HFF-Myc (cell line): ENCODE measurements at places on chromosomes 5 and 9.
A peak's percentile ranks its signal among the peaks of the same experiment; 100 is the strongest.

- no peak for DNase-seq
These were observed at the start of gene TENT4A for GRCh38 chr5:6713274-6714225. Gene TENT4A (plus strand): TSS chr5:6713432. CDS start chr5:6713984, 552 bp downstream.

GRCh38 chr9:127498298-127498697 lies 47.0 kb downstream of the LRSAM1 start:
- DNase-seq: no peak

DNA sequence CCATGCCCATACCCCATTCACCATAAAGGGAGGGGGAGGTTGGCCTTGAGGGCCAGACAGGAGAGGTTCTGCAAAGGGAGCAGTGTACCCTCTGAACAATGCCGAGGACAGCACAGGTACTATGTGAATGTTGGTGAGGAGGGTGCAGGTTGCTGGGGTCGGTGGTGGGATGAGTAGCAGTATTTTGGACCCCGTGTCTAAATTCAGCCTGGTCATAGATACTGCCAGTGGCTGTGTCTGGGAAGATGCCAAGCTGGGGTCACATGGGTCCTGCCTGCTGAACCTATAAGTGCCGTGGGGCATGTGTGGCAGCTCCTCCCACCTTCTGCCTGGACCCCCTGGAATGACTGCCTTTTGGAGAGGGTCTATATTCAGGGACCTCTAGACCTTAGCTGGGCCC lies 11.4 kb upstream of the SPINK4 start:
- no peak for DNase-seq

- no peak for DNase-seq
These were observed 381.2 kb downstream of the ARHGEF28 start for GRCh38 chr5:74007193-74007592.

DNA sequence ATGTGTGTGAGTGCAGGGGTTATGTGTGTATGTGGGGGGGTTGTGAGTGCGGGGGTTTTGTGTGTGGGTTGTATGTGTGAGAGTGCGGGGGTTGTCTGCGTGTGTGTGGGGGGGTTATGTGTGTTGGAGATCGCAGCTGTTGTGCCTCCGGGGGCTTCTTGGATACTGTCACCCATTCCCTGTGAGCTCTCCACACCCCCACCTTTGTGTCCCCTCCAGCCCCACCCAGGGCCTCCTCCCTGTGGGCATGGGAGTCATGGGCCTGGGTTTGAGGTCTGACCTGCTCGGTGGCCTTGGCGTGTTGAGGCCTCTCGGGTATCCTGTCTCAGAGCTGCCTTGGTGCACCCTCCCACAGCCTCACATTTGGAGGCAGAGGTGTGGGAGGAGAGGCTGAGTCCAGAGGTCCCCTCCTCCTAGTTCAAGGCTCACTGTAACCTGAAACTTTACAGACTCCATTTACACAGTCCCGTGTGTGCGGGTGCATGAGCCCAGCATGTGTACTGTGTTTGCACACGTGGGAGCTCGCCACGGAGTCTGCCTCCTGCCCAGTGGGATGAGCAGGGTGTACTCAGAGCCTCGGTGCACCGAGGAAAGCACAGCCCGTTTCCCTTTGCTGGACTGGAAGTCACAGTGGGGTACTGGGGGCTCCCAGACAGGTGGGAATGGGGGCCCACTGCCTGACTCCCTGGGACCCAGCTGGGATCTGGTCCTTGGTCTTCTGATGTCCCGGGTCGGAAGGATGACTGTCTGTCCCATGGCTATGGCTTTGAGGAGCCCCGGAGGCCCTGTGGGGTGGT lies 43.4 kb downstream of the RXRA start:
- DNase-seq: no peak

DNA sequence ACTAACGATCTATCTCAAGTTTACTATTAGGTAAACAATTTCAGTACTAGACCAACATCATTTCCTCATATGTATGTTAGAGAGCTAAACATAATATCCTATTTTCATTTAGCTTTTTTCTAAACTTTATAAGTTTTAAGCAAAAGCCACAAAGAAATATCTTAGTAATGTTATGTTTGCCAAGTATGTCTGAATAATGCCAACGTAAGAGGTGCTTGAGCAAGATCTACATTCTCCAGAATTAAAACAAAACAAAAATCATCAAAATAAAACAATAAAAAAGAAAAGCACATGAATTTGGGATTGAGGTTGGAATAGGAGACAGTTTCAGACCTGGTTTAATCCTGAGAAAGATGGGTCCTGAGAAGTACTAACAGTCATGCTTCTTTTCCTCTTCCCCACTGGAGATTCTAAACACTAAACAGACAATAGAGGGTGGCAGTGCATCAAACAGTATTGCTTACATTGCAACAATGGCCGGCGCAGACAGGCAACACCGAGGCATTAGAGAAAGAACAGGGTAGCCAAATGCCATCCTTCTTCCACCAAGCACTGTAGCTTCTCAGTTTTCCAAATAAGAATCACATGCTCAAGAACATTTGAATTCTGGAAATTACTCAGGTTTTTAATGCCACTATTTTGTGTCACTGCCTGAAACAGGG lies 33.6 kb downstream of the CSNK1A1 start:
- DNase-seq: no peak

GRCh38 chr5:177317959-177318377 lies 6.3 kb upstream of the MXD3 start:
- peak; percentile 37 for DNase-seq

- DNase-seq: peak; percentile 85
These were observed 117.2 kb upstream of the TBCA start for GRCh38 chr5:77893225-77893860.

- DNase-seq: no peak
These were observed 306.6 kb downstream of the ADGRV1 start for GRCh38 chr5:90865180-90865579.
